CD4-positive, alpha-beta T cell treated with Interleukin-2 at 100 ng/mL for 4 hours (primary cell): ENCODE measurements at places on chromosomes 1 and 21.

DNA sequence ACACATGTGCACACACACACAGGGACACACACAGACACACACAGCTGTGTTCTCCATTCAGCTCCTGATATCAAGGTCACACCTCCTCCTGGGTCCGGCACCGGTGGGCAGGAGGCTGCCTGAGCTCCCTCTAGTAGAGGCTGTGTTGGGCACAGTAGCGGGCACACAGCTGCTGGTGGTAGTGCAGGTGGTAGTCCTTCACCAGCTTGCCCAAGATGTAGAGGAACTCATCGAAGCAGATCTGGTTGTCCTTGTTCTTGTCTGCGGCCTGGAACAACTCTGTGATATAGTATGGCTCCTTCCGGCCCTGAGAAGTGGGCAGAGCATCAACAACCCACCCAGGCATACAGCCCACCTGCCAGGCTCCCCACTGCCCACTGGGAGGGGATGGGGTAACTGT is 5.6 kb upstream of the S100A8 start:
- no peak for DNase-seq

DNA sequence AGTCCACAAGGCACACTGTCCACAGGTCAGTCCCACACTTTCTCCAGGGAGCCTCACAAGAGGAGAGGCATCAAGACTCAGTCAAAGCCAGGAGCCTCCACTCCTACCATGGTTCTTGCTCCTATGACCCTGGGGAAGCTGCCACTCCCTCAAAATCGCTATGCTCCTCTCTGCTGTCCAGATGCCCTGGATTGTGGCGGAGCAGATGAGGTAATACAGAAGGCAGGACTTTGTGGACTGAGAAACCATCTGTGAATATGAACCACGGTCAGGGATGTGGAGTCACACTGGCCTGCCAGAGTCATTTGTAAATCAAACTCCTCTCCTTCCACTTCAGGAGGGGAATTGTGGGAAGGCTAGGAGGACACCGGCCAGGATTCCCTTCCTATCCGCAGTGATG is 20.6 kb downstream of the VWA5B1 start:
- DNase-seq = no peak

GRCh38 chr1:167520711-167521206 is 2.4 kb upstream of the CD247 start:
- DNase-seq = peak; percentile 37

DNA sequence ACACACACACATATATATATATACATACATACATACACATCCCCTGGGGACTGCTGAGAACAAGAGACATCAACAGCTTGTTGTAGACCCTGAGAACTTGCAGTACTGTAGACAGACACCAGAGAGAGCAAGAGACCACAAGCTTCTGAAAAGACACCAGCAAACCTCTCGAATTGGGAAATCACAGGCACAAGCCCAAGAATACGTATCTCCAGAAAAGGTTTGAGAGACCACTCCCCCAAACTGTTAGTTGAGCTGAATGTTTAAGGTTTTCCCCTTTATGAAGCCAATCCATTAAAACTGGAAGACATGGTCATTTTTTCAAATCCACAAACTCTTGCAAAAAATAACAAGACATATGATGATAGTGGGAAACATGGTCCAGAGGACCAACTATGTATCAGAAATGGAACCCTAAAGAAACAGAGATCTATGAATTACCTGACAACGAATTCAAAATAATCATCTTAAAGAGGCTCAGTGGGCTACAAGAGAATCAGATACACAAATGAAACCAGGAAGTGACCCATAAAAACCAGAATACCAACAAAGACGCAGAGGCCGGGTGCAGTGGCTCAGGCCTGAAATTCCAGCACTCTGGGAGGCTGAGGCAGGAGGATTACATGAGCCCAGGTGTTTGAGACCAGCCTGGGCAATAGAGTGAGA is 45.1 kb downstream of the SLC2A1 start:
- DNase-seq = peak; percentile 81

GRCh38 chr1:174262349-174263241 is 103.3 kb downstream of the RABGAP1L start:
- peak; percentile 24 for DNase-seq
